ENCODE measurements at places on chromosomes 6 and 20.
A peak's percentile ranks its signal among the peaks of the same experiment; 100 is the strongest.

DNA sequence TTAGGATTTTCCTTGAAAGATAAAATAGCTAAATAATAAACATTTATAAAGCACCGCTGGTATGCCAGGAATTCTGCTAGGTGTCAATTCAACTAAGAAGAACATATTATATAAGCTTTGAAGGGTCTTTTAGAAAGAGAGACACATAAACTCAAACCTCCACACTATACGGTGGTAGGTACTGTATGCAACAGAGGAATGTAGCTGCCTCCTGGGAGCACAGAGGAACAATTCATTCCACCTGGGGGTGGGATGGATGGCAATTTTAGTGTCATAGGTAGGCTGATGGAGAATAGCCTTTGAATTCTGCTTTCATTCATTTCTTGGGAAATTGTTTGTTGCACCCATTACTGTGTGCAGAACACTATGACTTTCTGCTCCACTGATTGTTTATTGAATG lies 447.1 kb upstream of the MAP3K7 start:
- DNase-seq, result no peak

- DNase-seq, result no peak
Observed at GRCh38 chr6:13733178-13733887, 21.7 kb upstream of the RANBP9 start.

GRCh38 chr6:7811441-7811840 lies 85.5 kb downstream of the BMP6 start:
- no peak for DNase-seq

GRCh38 chr6:10526156-10526555 lies 5.0 kb downstream of the GCNT2 start:
- DNase-seq, result no peak

DNA sequence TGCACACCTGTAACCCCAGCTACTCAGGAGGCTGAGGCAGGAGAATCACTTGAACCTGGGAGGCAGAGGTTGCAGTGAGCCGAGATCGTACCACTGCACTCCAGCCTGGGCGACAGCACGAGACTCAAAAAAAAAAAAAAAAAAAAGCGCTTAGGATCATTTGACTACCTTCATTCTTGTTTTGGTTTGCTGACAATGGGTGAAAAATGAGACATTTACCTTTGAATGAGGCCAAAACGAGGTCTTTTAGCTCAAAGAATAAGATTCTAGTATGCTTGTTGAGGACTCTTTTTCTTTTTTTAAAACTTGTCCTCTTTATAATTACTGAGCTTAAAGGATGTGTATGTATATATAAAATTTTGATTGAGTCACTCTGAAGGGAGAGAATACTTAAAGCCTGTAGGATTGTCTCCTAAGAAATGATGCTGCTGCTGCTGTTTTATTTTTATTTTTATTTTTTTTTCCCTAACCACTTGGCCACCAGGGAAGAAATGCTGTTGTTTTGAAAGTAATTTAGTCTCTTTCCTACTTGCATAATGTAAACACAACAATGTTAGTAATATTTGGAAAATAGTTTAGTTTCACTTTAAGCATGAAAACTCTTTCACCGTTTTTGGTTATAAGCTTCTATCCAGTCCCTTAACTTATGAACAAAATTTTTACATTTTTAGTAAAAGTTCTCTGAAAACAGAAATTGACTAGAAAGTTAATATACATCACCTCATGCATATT lies 7.9 kb downstream of the UBR2 start:
- no peak for DNase-seq

- no peak for DNase-seq
Observed at GRCh38 chr6:167933290-167933689, 64.2 kb upstream of the KIF25 start.

DNA sequence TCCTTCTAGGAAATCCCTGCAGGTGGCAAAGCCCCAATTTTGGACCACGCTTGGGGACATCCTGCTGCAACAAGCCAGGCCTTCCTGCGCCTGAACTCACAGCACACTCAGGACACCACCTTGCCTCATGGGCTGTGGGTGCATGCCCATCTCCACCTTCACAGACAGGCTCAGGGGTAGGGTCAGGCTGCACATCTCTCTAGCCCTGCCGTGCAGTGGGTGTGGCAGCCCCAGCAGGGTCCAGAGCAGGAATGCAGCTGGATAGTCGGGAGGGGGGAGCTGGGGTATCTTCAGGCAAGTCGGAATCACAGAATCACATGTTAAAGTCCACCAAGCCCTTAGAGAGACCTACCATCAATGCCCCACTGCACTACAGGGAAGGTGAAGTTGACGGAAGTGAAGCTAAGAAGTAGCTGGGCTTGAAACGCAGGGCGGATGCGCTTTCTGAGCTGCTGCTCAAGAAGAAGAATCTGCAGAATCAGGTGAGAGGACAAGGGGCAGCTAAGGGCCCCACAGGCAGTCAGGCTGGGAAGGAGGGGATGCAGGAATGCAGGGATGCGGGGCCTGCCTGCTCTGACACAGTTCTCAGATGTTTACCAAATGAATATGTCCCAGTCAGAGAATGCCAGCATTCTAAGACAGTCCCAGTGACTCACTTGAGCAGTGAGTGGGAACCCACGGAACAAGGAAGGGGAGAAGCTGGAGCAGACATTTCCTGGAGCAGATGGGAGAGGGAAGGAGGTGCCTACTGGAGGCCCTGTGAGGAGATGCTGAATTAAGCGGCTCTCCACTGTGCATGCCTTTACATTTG lies 11.3 kb downstream of the SERPINB6 start:
- DNase-seq, result no peak

DNA sequence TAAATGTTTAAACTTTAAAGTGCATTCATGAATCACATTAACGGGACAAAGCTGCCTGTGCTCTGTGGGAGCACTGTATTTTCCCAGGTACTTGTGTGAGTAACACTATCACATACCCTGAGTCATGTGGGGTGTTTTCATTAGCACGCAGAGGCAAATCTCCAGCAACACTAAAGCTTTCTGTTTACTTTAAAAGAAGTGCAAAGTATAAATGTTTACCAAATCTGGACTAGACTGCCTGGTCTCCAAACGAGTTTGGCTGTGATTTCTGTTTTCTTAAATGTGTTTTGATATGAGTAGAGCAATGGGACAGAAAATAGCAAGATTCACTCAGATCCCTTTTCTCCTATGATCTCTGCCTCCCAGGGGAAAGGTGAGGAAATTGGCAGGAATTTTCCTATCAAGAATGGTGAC lies 28.8 kb upstream of the RIPPLY2 start:
- no peak for DNase-seq

DNA sequence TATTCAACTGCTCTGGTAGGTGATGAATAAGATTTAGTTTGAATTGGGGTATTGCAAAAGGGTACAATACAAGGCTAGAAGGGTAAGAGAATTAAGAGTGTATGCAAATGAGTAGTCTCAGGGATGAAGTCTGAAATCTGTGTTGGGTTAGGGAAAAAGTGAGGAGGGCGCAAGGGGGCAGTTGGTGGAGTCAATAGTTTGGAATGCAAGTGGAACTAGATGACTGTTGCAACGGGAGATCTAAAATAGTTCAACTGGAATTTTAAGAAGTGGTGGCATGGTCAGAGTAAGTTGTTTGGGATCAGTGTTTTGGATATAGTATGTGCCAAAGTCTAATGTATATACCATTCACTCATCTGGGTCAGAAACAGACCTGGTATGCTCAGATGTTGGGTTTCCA lies 329.6 kb downstream of the GJA1 start:
- no peak for DNase-seq

DNA sequence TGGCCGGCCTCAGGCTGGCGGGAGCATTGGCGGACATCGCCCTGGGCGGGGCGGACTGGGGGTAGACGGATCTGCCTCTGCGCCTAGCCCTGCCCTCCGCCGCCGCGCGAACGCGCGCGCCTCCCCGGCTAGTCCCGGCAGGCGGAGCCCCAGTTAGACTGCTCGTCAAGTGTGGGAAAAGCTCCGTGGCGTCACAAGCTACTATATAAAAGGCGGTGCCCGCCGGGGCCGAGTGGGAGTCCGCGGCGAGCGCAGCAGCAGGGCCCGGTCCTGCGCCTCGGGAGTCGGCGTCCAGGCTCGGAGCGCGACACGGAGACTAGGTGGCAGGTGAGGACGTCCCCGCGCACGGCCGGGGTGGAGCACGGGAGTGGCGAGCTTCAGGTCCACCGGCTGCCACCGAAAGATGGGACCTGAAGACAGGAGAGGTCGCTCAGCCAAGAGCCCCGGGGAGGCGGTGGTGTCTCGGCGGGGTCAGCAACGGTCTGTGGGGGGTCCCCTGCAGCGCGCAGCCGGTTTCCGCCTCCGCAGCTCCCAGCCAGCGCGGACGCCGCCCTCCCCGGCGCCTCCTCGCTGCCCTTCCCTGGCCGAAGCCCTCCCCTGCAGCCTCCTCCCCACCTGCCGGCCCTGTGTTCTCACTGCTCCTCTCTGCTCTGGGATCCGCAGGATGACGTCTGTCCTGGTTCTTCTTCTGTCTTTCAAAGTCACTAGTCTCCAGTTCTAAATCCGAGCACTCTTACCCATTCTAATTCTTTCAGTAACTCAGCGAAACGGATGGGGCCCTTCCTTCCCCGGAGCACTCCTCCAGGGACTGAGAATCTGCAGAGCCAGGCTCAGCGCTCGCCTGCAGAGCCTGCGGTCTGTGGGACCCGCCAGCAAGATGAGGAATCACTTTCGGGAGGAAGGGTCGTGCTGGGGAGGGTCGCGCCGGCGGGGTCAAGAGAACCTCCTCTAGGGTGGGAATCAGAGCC lies 4.3 kb upstream of the RIPK1 start:
- peak; percentile 89 for DNase-seq

- DNase-seq, result no peak
Observed at GRCh38 chr6:1464781-1465370, 75.5 kb downstream of the FOXF2 start.

GRCh38 chr6:5175635-5176034 lies 85.1 kb downstream of the LYRM4 start:
- no peak for DNase-seq

All from nucleus accumbens (tissue), 56 donors.